ENCODE measurements at places on chromosomes 2 and 18.

- DNase-seq = no peak
These were observed 54.0 kb downstream of the PELI1 start for GRCh38 chr2:64090264-64090663.

- peak; percentile 36 for DNase-seq
These were observed 20.5 kb upstream of the IL1RL2 start for GRCh38 chr2:102166189-102166845.

GRCh38 chr2:138974651-138975050 is 194.5 kb upstream of the NXPH2 start:
- DNase-seq = no peak

GRCh38 chr2:192313773-192314172 is 119.0 kb upstream of the TMEFF2 start:
- DNase-seq = no peak

- no peak for DNase-seq
These were observed 21.6 kb downstream of the PID1 start for GRCh38 chr2:229249536-229249935.

Data from RWPE1 (cell line).